ENCODE measurements at places on chromosomes 5 and 9.

GRCh38 chr5:5381310-5381913 lies 41.1 kb upstream of the ICE1 start:
- no peak for DNase-seq

- DNase-seq: no peak
Observed at GRCh38 chr5:16067415-16067814, 112.2 kb downstream of the MARCHF11 start.

DNA sequence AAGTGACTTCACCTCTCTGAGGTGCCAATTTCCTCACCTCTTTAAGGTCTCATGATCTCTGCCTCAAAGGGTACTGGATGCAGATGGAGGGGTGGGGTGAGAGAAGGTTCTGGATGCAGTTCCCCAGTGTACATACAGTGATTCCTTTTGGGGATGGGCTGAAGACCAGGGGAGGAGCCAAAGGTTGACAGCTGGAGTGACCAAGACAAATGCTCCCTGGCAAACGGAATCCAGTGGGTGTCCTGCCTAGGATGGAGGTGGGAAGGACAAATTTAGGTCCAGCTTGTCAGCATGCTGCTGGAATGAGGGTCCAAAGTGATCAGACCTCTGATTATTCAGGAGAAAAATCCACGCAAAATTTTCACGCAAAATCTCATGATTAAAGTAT lies 7.3 kb upstream of the LMX1B start:
- no peak for DNase-seq

GRCh38 chr5:145408048-145408341 lies 427.1 kb downstream of the PRELID2 start:
- no peak for DNase-seq

DNA sequence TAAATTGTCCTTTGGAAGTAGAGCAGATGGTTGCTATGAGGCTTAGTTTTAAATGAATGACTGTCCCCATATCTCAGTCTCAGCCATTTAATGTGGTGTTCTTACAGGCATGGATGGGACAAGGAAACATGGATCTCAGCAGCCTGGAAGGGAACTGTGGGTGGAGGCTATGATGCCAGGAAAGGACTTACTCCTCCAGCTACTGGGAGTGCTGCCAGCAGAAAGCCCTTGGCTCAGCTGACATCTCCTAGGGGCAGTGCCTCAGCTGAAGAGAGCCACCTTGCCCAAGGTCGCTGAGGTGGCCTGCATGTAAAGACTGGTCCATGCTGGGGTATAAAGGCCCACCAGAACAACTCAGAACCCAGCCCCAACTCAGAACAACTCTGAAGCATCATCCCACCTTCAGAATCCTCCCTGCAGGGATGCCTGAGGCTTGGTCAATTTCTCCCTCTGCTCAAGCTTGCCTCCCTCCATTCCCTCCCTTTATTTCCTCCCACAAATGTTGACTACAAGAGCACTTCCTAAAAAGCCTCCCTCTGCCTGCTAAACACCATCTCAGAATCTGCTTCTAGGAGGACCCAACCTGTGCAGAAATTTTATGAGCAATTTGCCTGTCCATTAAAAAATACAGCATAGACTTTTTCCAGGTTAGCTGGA lies 1.8 kb upstream of the PDE8B start:
- no peak for DNase-seq

DNA sequence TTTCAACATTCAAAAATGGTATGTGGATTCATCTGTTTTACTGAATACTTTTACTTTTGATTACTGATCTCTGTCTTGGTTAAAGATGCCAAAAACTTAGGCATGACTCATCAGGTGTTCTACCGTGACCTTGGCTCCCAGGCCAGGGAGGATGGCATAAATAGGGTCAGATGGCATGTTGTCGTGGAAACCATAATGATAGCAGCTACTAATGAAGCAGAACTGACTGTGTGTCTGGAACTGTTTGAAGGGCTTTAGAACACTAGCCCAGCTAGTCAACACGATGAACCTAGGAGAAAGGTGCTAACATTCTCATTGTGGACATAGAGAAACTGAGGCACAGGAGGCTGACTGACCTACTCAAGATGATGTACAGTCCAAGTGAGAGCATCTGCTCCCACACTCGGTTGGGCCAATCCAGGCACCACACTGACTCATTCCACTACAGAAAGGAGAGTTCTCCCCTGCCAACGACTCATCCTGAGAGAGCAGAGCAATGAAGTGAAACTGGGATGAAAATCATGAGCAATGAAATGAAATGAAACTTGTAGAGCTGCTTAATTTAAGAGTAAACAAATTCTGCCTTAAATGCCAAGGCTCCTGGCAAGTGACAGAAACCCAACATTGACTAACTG lies 116.0 kb downstream of the TENT4A start:
- peak; percentile 19 for DNase-seq

DNA sequence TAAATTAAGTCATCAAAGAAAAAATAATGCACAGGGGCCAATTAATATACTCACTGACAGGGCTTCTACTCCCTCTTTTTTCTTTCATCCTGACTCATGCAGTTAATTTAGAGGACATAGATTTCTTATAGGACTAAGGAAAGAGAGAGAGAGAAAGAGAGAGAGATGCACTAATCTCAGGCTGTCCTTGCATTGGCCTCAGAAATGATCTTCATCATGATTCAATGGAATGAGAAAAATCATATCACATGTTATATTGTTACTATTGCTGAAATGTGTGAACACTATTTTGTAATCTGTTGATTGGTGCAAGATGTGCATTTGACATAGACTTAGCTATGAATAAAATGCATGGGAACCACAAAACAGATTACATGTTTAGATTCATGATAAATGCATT lies 608.3 kb upstream of the NUDT12 start:
- no peak for DNase-seq
